ENCODE measurements at places on chromosomes 7 and 10.

GRCh38 chr10:116660860-116661259, 40.1 kb downstream of the PNLIPRP2 start:
- no peak for DNase-seq

DNA sequence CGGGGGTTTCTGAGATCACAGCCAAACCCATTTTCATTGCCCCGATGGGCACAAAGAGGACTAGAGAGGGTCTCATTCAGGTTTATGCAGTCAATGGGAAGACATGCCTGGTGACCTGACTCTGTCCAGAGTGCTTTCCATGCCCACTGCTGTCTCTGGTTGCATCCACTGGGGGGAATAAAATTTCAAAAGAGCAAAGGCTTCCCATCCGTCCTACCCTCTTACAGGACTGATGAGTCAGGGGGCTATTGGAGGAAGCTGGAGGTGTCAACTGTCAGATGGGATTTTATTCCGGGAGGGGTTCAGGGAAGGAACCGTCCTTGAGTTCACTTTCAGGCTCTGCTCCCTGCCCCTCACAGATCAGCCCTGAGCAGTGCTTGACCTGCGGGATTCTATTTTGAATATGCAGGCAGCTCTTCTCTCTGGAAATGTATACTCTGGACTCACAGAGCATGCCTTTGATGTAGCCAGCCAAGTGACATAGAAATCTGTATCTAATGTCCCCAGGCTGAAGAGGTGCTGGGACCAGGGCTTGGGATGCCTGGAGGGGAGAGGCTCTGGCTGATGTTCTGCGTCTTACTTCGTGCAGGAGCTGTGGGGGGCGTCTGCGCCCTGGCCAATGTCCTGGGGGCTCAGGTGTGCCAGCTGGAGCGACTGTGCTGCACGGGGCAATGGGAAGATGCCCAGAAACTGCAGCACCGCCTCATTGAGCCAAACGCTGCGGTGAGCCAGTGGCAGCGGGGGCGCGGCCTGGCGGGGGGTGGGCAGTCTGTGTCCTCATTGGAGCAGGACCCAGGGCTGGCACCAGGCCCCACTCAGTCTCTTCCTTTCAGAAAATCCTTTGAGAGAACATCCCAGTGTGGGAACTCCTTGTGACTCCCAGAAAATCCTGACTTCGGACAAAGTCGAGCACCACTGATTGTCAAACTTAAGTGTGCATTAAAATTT, 12.0 kb downstream of the C10orf62 start:
- no peak for DNase-seq

DNA sequence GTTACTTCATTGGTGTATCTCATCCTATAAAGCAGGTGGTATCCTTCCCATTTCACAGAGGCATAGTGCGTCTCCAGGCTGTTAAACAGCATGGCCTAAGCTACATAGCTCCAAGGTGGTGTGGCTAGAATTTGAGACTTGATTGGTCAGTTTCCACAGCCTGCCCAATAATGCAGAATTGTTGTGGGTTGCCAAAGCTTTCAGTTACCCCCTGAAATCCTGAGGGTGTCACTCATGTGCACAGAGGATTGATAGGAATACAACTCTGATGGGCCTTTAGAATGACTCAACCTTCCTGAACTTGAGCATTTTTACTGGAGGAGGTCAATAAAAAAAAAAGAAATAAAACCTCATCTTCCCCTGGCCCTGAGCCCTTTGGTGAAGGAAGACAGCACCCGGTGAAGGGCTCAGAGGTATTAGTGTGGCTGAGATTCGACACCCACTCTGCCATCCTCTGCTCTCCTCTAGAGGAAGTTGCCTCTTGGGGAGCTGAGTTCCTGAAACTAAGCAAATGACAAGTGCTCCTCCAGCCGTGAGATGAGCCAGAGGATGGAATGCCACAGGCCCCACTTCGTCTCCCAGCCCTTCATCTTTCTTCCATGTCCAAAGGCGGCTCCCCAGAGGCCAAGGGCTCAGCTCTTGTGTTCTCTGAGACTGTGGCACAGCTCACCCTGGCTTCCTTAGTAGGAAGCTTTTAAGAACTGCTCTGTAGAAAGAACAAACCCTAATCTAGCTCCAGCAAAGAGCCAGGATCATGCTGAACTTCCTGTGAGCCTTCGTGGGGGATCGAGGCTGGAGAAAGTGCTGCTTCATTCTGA, 1.0 kb downstream of the ACSL5 start:
- no peak for DNase-seq

- DNase-seq = no peak
Observed at GRCh38 chr10:119511828-119512515, 30.5 kb downstream of the RGS10 start.

Data from 8988T (cell line).